A549 treated with AZD2906 at 1 μM for 4 hours (cell line): ENCODE measurements at places on chromosomes 1 and 21. TPM values are rescaled to one million over a fixed set of nuclear protein-coding genes. Genes with fewer than 3 reads are reported as not detected.

Gene RIPPLY3
- total RNA-seq, result 0.33 to 0.67 TPM (median 0.54 TPM) in 5 replicates

Gene SAMD11
- total RNA-seq, result 14.0 to 25.0 TPM (median 23.6 TPM) in 5 replicates

Gene OR2L8
- not detected in 5 replicates for total RNA-seq

Gene NBPF4
- 0.08 to 0.11 TPM (median 0.10 TPM) in 4 of 5 replicates, not detected in the other for total RNA-seq
